ENCODE measurements at places on chromosomes 6 and 20.

- DNase-seq = no peak
Measured at GRCh38 chr6:150697515-150697914, 97.8 kb downstream of the PLEKHG1 start.

DNA sequence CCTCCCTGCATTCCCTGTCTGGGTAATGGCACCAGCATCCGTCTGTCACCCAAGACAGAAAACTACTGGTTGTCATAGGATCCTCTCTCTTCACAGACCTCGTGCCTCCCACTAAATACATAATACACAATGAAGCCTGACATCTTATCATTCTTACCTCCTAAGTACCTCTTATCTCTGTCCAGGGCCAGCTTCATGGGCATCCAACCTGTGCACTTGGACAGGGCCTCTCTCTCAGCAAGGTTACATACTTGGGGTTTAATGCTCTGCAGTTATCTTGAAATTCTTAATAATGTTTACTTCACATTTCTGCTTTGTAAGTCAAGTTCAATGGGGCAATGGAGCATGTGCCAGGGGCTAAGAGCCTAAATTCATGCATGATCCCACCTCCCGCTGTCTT, 30.8 kb upstream of the KLHL31 start:
- no peak for DNase-seq

GRCh38 chr6:133340557-133340956, 99.4 kb downstream of the EYA4 start:
- DNase-seq = no peak

- no peak for DNase-seq
Measured at GRCh38 chr20:2599288-2600006, 53.0 kb upstream of the NOP56 start.

- DNase-seq = no peak
Measured at GRCh38 chr6:40689185-40689584, 102.0 kb upstream of the LRFN2 start.

DNA sequence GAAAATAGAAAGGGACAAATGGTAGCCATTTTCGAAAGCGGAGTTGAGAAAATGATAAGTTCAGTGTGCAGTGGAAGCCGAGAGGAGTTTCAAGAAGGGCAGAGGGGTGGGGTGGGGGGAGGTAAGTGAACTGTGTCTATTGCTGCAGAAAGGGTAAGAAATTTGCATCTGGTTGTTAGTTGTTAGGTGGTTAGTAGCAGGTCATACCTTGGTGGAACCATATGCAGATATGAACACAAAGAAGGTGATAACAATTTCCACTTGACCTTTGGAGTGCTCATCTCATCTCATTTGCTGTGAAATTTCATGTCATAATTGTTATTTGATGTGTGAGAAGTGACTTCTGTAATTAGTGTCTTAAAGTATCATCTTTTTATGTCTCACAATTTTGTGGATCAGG, 288.2 kb downstream of the QKI start:
- no peak for DNase-seq

DNA sequence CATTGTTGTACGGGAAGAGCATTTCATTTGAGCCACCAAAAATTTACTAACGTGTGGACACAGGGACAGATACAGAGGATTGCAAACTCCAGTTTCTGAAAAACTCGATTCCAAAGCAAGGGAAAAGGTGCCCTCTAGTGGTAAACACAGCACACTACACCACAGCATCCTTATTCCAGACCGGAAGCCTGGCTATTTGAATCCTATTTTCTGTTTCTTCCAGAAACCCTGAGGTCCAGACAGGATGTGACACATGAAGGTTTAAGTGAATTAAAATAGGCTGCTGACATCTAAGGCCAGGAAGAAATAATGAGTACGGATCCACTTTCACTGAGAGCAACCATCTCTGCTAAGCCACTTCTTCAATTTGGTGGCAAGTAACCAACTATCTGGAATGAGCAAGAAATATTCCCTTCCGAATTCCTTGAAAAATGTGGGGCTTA, 31.8 kb upstream of the GMPR start:
- no peak for DNase-seq

Data from suprapubic skin (tissue), 4 donors.